Midbrain (tissue), 1 donor: ENCODE measurements at places on chromosomes 2 and 18.

GRCh38 chr18:26637324-26637723 is 89.0 kb upstream of the KCTD1 start:
- no peak for DNase-seq

DNA sequence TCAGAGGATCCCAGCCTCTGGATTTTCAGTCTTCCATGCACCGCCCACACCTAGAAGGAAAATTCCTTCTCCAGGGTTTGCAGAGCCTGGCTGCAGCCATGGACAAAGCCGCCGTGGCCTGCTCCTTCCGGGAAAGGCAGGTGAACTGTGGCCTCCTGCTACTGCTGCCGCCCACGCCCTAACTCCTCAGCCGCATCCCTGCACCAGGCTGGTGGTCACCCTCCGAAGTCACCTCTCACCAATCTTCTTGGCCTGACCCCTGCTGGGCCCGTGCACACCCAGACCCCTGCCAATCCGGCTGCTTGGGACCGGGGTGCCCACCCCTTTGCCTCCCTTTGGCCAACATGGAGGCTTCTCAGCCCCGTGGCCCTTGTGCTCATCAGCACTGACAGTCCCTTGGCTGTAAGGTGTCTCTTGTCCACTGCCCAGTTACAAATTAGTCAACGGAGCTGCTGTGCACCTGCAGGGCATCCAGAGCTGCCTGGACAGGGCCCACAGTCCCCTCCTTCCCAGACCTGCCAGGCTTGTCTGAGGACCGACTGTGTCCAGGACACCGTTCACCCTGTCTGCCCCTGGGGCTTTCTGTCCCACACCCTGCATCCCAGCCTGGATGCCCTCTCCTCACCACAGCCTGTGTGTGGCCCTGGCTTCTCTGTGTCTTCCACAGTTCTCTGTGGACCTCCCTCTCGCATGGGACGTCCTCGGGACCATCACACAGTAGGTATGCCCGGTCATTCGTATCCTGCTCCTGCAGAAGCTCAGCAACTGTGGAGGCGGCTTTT is 130.1 kb upstream of the TPO start:
- DNase-seq, result no peak

GRCh38 chr2:72023678-72024390 is 123.8 kb downstream of the CYP26B1 start:
- no peak for DNase-seq

- no peak for DNase-seq
These were observed 22.3 kb downstream of the INO80D start for GRCh38 chr2:206063635-206064034.
